ENCODE measurements at places on chromosomes 2 and 18. TPM values are rescaled to one million over a fixed set of nuclear protein-coding genes. Genes with fewer than 3 reads are reported as not detected.

The NRBP1 gene
- 117 TPM for total RNA-seq

The MYO5B gene
- total RNA-seq, result 1.5 TPM

The AMER3 gene
- 0.18 TPM for total RNA-seq

The FBLN7 gene
- total RNA-seq, result 0.36 TPM

The CYTIP gene
- total RNA-seq, result not detected

The TUBA4B gene
- not detected for total RNA-seq

The NEB gene
- 0.64 TPM for total RNA-seq

The SCN2A gene
- total RNA-seq, result 1.5 TPM

The ITGB6 gene
- total RNA-seq, result not detected

The KIF1A gene
- total RNA-seq, result 52.2 TPM

The COL4A3 gene
- not detected for total RNA-seq

The POTEI gene
- 0.15 TPM for total RNA-seq

The SCN1A gene
- total RNA-seq, result 0.33 TPM

The HES6 gene
- 5.0 TPM for total RNA-seq

The TUBA3D gene
- not detected for total RNA-seq

The SP5 gene
- 9.3 TPM for total RNA-seq

The SCTR gene
- total RNA-seq, result not detected

The DGKD gene
- total RNA-seq, result 15.3 TPM

The RAB10 gene
- total RNA-seq, result 130 TPM

The LIMS3 gene
- total RNA-seq, result 10.0 TPM

The LINC00305 gene
- total RNA-seq, result 16.4 TPM

The ACTG2 gene
- total RNA-seq, result 8.3 TPM

The ANKRD30B gene
- total RNA-seq, result not detected

The CHRNG gene
- total RNA-seq, result not detected

The FAM228A gene
- total RNA-seq, result not detected

The KCNK3 gene
- total RNA-seq, result not detected

The ZNF519 gene
- 14.5 TPM for total RNA-seq

The ABCB11 gene
- total RNA-seq, result 1.9 TPM

The PROKR1 gene
- 0.38 TPM for total RNA-seq

The MC5R gene
- total RNA-seq, result 0.56 TPM

The COBLL1 gene
- total RNA-seq, result 46.6 TPM

The LYG1 gene
- total RNA-seq, result 1.4 TPM

The CWC22 gene
- total RNA-seq, result 16.9 TPM

The ABCG5 gene
- total RNA-seq, result not detected

The KCNJ3 gene
- total RNA-seq, result not detected

The PCARE gene
- not detected for total RNA-seq

Data from endothelial cell (in vitro differentiated cells).